Mesothelial cell of epicardium (in vitro differentiated cells): ENCODE measurements at places on chromosomes 3 and 15. TPM values are rescaled to one million over a fixed set of nuclear protein-coding genes. Genes with fewer than 3 reads are reported as not detected.

MYO1E gene
- total RNA-seq = 48.2 to 54.2 TPM (median 53.2 TPM) in 3 replicates

CAMK1 gene
- total RNA-seq = 9.7 to 11.3 TPM (median 10.8 TPM) in 3 replicates

- DNase-seq = no peak
These were observed 25.3 kb downstream of the RBPMS2 start for GRCh38 chr15:64749999-64750657.

GRCh38 chr3:100073714-100074307 is 40.5 kb downstream of the FILIP1L start:
- DNase-seq = peak; percentile 45

FEZF2 gene
- not detected in 3 replicates for total RNA-seq

DNA sequence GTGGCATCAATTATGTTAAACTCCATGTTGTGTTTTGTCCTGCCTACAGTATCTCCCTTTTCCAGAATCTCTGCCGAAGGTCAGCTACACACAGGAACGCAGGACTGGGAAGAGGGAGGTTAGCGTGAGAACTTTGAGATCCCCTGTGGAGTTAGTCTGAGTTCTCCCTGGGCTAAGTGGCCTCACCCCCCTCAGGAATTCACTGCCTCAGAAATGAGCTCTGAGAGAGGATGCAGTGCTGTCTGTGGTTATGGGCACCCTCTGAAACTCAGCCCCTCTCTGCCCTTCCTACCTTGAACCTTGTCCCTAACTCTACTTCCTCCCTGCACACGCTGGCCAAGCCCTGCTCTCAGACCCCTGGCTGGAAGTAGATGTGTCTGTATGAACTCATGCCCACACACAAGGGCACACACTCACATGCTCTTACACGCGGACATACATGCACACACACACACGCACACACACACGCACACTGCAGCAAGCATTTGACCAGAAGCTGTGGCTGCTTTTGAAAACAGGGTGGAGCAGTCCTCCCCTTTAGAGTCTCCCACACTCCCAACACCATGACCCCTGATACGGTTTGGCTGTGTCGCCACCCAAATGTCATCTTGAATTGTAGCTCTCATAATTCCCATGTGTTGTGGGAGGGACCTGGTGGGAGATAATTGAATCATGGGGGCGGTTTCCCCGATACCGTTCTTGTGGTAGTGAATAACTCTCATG is 5.3 kb upstream of the VIPR1 start:
- peak; percentile 39 for DNase-seq

DNA sequence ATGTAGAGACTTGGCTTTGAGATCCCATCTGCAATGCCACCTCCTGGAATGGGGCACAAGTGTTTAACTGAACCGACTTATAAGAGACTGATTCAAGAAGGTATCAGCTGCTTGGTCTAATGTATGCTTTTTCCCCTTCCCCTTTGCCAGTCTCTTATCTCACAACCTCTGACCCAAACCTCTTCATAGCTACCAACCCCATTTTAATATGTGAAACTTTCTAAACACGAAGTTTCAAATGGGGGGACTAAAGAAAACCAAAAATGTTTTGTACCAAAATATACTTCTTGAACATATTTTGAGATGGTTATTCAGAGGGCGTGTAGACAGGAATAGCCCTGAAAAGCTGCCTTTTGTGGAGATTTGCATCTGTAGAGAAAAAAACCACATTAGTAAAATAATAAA is 73.1 kb downstream of the OXSM start:
- DNase-seq = no peak

CACNA1D gene
- 1.4 to 2.8 TPM (median 1.8 TPM) in 3 replicates for total RNA-seq

- DNase-seq = no peak
These were observed 38.3 kb downstream of the CHD2 start for GRCh38 chr15:92938387-92938786.

DNA sequence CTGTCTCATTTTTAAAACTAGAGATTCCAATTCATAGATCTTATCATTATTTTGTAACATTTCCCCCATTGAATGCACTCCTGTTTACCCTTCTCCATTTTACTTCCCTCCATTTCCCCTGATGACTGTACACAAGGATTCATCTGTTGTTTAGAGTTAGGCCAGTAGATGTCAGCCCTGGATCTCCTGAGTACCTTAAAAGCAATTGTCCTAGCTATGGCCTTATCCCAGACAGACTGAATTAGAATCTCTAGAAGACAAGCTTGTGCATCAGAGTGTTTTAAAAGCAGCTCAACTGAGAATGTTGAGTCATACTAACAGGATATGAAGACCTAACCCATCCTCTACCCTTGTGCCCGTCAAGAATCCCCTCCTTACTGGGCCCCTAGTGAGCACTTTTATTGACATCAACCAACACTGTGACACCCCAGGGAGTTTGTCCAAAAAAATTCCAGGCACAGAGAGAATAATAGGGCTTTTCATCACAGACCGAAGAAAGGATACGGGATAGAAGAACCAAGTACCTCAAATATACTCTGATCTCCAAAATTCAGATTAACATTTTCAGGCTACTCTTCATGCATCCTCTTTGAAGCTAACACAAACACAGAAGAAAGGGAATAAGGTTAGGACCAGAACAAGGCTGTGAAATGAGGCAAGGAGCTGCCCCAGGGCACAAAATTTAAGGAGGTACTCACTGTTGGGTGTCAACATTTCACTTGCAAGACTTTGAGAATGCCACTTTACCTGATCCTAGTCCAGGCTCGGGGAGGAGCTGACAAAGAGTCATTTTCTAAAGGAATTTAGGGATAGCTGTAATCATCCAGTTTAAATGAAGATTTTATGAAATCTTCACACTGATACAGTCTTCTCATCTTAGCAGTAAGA is 17.1 kb downstream of the ZBED2 start:
- no peak for DNase-seq

- DNase-seq = no peak
These were observed 41.3 kb downstream of the MEIS2 start for GRCh38 chr15:37059086-37059485.

DNA sequence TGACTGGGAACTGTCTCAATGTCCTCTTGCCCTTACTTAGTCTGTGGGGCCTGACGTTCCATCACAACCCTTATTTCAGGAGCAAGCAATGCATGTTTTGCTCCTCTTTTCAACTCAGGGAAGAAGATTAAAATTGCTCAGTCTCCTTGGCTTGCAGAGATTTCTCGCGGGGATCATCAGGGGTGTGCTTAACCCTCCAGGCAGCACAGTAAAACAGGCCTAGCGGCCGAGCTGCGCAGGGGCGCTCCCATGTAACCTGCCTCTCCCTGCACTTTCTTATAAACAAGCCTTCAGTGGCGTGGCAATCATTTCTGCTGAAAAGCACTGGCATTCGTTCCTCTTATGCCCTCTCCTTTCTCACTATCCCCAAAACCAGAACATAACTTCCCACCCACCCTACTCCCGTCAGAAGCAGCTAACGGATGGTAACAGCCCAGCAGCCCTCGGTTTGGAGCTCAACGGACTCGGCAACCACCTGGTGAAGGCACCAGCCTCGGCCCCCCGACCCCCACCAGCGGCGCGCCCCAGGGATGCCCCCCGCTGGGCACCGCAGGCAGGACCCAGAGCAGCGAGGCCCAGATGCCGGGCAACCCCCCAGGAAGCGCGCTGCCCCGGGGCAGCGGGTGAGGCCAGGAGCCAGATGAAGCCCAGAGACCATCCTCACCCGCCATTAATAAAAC is 1.1 kb downstream of the MCF2L2 start:
- no peak for DNase-seq

CLRN1 gene
- not detected in 3 replicates for total RNA-seq

DNA sequence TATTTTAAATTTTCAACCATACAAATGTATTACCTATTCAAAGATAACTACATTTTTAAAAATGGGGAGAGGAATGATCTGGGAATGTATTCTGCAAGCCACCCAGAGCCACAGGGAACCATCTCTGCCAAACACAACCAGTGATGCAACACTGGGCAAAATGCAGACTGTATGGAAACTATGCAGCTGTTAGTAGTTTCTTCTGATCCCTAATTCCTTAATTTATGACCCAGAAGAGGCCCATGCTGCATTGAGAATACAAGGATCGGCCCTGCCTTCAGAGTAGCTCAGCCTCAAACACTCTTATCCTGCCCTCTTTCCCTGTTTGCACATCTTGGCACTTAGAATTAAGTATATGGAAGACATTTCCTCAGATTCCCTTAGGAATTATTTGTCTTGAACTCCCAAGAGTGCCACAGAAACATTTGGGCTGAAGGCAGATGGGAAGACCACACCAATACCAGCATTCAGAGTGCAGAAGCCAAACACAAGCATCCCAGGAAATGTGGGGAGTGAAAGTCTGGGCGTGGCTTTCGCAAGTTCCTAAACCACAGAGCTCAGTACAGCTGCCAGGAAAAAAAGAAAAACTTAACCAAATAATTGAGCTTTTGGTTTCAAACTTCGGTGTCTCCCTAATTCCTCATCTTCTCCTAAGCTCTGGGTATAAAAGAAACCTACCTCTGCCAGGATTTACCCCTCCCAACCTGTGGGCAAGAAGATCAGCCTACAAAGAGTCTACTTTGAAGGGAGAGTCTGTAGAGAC is 5.3 kb downstream of the SNUPN start:
- no peak for DNase-seq

LRTM1 gene
- not detected in 3 replicates for total RNA-seq

DNA sequence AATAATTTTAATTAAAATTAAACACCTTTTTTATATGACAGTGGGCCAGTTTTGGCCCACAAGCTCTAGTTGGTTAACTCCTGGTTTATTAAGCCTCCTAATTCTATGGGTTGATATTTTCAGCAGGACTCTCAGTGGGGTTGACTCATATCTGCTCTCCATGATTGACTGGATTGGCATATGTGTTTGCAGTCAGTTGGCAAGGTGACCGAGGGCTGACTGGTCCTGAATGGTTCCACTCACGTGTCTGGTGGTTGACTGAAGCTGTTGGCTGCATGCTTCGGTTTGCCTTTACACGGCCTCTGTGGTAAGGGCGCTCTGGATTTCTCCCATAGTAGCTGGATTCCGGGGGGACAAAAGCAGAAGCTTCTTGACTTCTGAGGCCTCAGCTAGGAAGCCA is 65.3 kb upstream of the ZNF280D start:
- no peak for DNase-seq

GJD2 gene
- not detected in 3 replicates for total RNA-seq

DNA sequence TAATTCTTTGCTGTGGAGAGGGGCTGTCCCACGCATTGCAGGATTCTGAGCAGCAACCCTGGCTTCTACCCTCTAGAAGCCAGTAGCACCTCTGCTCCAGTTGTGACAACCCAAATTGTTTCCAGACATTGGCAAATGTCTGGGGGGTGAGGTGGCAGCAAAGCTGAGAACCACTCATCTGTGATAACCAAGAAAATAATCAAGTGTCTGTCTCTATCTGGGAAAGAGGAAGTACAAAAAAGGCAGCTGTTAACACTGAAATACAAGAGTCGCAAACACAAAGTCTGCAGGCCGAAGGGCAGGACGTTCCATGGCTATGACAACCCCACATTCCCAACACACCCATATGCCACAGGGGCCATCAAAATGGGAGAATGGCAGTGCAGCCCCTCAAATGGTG is 42.2 kb upstream of the GNB5 start:
- DNase-seq = no peak

DNA sequence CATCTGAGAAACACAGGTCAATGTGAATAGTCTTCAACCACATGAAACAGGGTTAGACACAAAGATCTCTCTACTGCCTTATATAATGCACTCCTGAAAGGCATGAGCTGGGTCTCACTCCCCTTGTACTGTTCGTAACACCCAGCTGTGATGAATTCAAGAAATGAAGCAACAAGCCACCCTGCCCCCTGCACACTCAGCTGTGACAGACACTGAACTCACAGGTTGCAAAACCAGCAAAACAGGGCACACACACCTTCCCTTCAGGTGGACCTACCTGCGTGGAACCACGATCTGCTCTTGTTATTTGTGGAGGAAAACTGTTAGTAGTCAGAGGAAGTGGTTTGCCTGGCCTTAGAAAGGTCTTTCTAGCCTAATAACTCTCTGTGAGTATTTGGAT is 64.5 kb downstream of the CERS3 start:
- DNase-seq = no peak

SEC22A gene
- total RNA-seq = 16.3 to 18.4 TPM (median 17.8 TPM) in 3 replicates

- no peak for DNase-seq
These were observed 11.7 kb upstream of the RARRES1 start for GRCh38 chr3:158743664-158744566.

GRCh38 chr3:122391681-122392446 is 7.9 kb downstream of the FAM162A start:
- DNase-seq = no peak

DNA sequence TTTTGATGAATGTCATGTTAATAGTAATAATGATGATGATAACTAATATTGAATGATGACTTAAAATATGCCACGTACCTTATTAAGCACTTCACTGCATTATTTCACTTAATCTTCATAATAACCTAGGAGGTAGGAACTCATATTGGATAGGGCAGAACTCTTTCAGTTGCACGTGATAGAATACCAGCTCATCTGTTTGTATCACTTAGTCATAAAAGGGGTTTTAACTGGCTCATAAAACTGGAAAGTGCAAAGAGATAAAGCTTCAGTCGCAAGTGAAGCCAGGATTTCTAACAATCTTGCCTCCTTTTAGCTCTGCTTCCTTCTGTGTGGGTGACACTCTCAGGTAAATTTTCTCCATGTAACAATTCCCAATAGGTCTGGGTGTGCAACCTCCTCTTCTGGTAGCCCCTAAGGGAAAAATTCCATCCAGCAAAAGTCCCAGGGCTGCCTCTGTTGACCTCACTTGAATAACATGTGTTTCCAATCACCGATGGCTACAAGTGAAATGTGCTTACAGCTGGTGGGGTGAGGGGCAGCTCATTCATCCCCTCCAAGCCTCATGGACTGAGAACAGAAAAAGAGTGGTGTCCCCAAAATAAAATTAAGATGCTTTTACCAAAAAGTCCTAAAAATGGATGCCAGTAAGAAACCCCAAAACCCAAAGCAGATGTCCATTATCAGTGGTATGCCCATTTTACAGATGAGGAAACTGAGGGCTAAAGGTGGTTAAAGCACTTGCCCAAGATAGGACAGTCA is 9.3 kb downstream of the GXYLT2 start:
- no peak for DNase-seq

DNA sequence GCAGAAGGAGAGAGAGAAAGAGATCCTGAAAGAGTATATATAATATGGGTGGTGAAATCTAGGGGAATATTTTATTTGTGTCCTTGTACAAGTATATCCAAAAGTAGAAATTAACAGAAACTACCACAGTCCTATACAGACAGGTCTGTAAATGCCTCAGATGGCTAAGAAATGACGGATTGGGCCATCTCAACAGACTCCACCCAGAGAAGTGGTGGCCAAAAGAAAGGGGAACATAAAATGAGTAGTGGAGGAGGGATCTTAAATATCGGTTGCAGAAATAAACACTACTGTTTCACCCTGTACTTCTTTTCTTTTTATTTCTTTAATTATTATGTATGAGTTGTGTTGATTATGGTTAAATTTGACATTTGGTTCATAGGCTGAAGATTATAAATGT is 47.7 kb downstream of the CCR3 start:
- DNase-seq = no peak

- DNase-seq = no peak
These were observed 37.6 kb downstream of the VIPR1 start for GRCh38 chr3:42539871-42540714.

DNA sequence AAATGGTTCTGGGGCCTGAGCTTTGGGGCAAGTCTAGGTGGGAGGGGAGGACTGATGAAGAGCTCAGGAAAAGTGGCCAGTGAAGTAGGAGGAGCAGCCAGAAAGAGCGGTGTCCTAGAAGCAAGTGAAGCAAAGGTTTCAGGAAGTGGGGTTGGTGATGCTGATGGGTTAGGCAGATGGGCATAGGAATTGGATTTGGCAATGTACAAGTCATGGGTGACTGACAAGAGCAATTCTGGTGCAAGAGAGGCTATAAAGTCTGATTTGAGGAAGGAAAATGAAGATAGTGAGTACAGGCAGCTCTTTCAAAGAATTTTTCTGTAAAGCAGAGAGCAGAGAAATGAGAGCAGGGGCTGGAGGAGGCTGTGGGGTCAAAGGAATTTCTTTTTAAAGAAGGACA is 19.7 kb downstream of the ALPK3 start:
- no peak for DNase-seq
